ENCODE measurements at places on chromosomes 16 and 17.

GRCh38 chr17:78027121-78027520 lies 68.6 kb downstream of the TNRC6C start:
- no peak for DNase-seq

- DNase-seq: peak; percentile 46
Measured at GRCh38 chr16:20023190-20023589, 50.5 kb downstream of the GPR139 start.

DNA sequence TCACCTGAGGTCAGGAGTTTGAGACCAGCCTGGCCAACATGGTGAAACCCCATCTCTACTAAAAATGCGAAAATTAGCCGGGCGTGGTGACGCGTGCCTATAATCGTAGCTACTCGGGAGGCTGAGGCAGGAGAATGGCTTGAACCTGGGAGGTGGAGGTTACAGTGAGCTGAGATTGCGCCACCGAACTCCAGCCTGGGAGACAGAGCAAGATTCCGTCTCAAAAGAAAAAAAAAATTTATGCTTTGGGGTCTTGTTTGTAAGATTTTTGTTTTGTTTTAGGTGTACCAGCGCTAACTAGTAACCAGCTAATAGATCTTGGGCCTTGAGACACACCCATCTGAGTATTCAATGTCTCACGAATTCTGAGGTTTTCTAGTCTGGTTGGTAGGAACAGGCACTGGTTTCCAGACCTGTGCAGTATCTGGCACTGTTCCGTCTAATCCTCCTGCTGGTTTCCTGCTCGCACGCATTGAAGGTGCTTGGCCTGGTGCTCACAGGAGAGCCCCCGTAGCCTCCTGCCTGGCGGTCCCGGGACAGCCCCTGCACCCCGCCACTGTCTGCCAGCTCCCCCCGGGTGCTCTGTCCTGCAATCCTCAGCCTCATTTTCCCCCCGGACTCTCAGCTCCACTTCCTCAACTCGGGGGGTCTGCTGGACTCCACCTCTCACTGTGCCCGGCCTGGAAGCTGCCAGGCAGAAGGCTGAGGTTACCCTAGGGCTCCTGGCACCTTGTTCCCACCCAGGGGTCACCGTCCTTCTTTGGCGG lies 10.6 kb upstream of the DUS1L start:
- DNase-seq: no peak

- no peak for DNase-seq
Measured at GRCh38 chr16:2894231-2894630, 11.2 kb downstream of the FLYWCH2 start.

GRCh38 chr16:85620374-85620773 lies 7.3 kb downstream of the GSE1 start:
- no peak for DNase-seq

DNA sequence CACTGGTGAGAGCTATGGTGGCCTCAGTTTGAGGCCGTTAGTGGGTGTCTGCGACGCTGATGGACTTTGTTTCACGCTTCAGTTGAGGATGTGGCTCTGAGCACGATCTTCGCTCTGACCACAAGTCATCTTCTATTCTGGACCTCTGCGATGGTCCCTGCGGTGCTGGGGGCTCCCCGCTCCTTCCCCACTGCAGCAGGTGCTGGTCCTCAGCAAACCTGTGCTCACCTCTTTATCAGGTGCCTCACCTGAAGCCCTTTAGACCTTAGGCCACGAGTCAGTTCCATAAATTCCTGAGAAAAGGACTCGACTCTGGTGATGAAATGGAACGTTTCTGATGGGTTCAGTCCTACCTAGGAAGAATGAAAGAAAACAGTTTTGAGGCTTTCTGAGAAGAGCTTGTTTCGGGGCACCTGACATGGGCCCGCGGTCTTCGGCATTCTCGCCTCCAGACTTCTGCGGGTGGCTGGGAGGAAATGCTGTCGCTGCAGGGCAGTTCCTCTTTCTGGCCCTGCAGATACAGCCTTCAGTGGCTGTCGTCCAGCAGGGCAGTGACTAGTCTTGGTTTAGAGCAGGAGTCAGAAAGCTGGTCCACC lies 4.7 kb downstream of the KCTD5 start:
- no peak for DNase-seq

DNA sequence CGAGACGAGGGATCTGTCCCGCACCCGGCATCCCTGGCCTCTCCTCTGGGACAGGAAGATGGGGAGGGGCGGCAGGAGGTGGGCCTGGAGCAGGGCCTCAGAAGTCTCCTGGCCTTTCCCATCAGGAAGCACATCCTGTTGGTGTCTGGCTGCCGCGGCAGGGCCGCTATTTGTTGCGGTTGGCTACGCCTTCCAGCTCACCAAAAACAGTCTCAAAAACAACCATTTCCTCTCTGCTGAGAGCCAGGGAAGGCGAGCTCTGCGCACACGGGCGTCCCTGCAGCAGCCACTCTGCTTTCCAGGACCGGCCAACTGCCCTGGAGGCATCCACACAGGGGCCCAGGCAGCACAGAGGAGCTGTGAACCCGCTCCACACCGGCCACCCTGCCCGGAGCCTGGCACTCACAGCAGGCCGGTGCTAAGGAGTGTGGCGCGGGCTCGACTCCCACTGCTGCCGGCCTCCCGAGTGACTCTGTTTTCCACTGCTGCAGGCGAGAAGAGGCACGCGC lies at the start of gene TMEM204:
Gene TMEM204, plus strand, starts transcription at position 224 of the 509 bp plus-strand sequence. CDS start 610 bp downstream, outside the sequence.
- DNase-seq: peak; percentile 14

DNA sequence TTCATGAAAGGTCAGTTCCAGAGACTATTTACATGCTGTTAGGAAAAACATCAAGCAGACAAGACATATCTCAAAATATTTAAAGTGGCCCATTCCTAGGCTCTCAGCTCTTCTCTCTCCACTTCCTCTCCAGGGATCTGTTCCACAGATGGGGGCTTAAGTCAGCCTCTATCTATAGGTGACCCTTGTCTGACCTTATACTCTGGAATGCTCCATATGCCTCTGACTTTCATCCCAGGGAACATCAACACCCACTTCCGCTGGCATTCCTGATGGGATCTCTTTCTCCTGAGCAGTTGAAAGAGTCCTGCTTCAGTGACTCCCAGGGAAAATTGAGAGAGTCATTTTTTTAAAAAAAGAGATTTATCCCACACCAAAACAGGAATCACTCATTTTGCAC lies 11.5 kb upstream of the WIPI1 start:
- no peak for DNase-seq

GRCh38 chr16:79045191-79045590 lies 555.3 kb downstream of the MAF start:
- no peak for DNase-seq

- no peak for DNase-seq
Measured at GRCh38 chr17:82238472-82239201, 9.8 kb downstream of the SLC16A3 start.

- no peak for DNase-seq
Measured at GRCh38 chr16:81292936-81293335, 21.8 kb upstream of the GAN start.

GRCh38 chr17:14019186-14019956 lies 49.9 kb upstream of the COX10 start:
- DNase-seq: no peak

GRCh38 chr17:70608193-70608592 lies 438.9 kb downstream of the KCNJ2 start:
- DNase-seq: no peak

- no peak for DNase-seq
Measured at GRCh38 chr17:156946-157345, 19.6 kb downstream of the SCGB1C2 start.

DNA sequence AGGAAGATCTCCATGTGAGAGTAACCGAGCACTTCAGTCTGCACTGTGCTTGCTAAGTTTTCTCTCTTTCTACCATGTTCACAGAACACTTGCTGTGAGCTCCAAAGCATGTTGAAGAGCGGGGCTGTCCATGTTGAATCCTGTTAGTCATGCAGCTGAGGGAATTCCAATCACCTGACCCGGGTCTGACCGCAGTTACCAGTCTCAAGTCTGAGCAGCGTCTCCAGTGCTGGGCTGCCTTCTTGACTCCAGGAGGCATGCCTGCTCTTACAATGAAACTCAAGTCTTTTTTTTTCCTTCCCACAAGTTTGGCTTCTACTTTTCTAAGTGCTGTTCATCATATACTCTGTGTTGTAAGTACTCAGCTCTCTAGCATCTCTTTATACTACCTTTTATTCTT lies 44.3 kb downstream of the HOXB1 start:
- DNase-seq: no peak

DNA sequence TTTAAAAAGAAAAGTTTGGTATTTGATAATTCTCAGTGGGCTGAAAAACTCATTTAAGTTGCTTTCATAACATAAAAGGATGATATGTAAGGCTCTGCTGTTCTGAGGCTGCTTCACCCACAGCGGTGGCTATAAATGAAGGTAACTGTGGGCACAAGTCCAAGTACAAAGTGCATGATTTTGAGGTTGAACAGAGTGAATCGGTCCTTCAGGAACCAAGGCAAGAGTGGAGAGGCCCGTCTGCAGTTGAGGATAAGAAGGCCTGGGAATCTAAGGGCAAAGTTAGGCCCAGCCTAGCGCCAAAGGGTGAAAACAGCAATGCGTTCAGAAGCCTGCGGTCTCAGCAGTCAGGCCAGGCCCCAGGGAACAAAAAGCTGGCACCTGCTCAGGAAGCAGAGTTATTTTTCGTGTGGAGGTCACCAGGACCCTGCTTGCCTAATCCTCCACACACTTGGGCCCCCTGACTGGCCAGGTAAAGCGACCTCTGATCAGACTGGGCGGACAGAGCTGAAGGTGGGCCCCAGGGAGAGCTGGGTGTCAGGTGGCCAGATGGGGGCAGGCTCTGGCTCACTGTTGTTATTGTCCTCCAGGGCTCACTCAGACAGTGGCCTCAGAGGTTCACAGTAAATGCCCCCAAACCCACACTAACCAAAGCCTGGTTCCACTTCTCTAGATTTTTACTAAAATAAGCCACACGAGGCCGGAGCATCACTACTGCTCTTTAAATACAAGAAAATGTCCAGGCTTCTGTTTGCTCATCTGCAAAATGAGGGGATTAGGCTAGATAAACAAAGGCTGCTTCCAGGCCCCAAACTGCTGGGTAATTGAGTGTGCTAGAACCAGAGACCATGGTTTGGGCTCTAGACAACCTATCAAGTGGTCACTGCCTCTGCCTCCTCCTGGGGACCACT lies 46.5 kb downstream of the TEX2 start:
- DNase-seq: no peak

- no peak for DNase-seq
Measured at GRCh38 chr17:80992948-80993624, 1.4 kb downstream of the CHMP6 start.

DNA sequence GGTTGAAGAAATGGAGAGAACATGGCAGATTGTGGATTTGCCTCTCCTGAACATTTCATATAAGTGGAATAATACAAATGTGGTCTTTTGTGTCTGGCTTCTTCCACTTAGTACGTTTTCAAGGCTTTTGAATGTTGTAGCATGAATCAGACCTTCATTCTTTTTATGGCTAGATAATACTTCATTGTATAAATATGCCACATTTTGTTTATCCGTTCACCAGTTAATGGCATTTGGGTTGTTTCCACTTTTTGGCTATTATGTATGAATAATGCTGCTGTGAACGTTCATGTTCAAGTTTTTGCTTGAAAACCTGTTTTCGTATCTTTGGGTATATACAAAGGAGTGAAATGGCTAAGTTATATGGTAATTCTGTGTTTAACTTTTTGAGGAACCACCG lies 130.4 kb downstream of the TANC2 start:
- no peak for DNase-seq

GRCh38 chr16:57039148-57039812 lies 49.9 kb downstream of the NLRC5 start:
- no peak for DNase-seq

DNA sequence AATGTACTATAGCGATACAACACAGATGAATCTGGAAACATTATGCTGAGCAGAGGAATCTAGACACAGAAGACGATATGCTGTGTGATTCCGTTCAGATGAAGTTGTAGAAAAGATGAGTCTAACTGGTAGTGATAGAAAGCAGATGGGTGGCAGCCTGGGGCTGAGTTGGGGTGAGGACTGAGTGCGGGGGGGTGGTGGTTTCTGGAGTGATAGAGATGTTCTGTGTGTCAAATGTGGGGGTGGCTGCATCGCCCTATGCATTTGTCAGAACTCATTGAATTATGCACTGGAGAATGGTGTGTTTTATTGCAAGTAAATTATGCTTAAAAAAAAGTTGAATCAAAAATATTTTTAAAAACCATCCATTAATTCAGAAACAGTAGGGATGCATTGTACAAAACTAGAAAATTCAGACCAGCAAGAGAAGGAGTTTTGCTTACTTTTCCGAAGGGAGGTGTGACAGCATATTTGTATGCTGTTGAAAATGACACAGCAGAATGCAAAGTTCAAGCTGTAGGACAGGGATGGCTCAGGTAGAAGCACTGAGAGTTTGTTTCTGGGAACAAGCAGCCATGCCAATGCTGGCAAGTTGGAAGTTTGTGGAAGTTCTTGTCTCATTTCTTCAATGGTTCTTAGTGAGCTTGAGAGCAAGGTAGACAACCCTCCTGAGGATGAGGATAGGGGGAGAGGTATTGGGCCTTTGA lies 13.0 kb upstream of the DRG2 start:
- no peak for DNase-seq

DNA sequence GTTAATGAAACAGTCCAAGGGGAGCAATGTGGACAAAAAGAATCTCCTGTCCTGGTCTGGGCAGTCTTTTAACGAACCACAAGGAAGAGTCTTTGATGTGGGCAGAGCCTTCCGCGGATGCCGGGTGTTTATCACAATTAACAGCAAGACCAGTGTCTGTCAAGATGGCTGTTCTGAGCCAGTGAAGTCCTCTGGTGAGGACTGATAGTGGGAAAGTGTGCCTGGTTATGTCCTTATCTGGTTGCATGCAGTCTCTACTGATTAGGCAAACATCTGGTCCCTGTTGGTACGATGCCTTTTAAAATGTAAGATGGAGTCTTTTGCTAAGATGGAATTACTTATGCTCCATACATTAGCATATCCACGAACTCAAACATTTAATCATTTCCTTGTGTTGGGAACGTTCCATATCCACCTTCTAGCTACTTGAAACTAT lies 88.5 kb downstream of the ZNF18 start:
- DNase-seq: no peak

GRCh38 chr17:63069245-63069644 lies 103.2 kb downstream of the TANC2 start:
- no peak for DNase-seq

- DNase-seq: no peak
Measured at GRCh38 chr16:5882087-5882640, 784.6 kb upstream of the EEF2KMT start.

DNA sequence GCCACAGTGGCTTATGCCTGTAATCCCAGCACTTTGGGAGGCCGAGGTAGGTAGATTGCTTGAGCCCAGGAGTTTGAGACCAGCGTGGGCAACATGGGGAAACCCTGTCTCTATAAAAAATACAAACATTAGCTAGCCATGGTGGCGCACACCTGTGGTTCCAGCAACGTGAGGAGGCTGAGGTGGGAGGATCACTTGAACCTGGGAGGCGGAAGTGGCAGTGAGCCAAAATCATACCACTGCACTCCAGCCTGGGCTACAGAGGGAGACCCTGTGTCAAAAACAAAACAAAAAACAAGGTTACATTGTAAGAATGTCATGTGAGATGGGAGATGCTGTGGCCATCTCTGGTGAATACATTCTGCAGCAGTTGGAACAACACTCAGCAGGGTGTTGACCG lies 13.5 kb downstream of the DUSP14 start:
- DNase-seq: no peak

- DNase-seq: no peak
Measured at GRCh38 chr16:87002717-87003413, 314.3 kb downstream of the C16orf95 start.

GRCh38 chr16:75343286-75343685 lies 90.0 kb downstream of the CFDP1 start:
- no peak for DNase-seq

GRCh38 chr16:66322174-66322573 lies 44.3 kb upstream of the CDH5 start:
- DNase-seq: no peak

Measured in nephron progenitor cell (in vitro differentiated cells).